ENCODE measurements at places on chromosomes 11 and 22.

- DNase-seq = no peak
Observed at GRCh38 chr11:64322925-64323260, 5.0 kb downstream of the PRDX5 start.

DNA sequence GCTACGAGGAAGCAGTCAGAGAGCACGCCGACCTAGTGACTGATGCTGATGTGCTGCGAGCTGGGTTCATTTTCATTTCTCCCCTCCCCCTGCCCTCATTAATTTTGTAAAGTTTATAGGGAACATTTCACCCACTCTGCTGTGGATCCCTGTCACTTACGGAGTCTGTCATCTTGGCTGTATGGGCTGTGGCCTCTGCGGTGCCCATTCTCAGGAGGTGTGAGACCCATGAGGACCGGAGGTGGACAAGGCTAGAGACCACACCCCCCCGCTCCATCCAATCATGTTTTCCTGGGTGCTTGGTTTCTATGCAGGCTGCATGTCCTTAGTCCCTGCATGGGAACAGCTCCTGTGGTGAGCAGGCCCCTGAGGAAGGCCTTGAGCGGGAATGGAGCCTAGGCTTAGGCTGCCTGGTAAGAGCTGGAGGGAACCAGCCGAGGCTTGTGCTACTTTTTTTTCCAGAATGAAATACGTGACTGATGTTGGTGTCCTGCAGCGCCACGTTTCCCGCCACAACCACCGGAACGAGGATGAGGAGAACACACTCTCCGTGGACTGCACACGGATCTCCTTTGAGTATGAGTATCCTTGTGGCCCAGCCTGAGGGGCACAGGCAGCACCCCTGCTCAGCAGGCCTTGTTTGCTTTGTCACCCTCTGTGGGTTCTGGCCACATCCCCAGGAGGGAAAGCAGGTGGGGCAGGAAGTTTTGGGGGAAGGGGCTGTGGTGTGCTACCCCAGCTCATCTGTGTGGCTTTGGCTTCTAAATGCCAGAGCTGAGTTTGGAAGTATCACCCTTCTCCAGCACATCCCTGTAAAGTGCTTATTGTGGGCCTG lies 19.1 kb downstream of the CLDN5 start:
- no peak for DNase-seq

DNA sequence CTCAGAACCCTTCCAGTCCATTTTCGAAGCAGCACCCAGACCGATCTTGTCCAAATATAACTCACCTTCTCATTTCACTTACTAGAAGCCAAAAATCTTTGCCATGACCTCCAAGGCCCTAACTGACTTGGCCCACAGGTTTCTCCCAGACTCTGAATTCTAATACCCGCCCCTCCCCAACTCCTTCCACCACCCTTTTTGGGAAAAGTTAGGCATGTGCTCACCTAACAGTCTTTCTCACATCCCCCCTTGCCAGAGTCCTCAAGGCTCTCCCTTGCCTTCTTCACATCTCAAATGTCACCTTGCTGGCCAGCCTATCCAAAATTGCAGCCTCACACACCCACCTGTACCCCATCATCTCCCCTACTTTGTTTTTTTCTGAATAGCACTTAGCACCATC lies 369.3 kb downstream of the NXPE2 start:
- DNase-seq = no peak

DNA sequence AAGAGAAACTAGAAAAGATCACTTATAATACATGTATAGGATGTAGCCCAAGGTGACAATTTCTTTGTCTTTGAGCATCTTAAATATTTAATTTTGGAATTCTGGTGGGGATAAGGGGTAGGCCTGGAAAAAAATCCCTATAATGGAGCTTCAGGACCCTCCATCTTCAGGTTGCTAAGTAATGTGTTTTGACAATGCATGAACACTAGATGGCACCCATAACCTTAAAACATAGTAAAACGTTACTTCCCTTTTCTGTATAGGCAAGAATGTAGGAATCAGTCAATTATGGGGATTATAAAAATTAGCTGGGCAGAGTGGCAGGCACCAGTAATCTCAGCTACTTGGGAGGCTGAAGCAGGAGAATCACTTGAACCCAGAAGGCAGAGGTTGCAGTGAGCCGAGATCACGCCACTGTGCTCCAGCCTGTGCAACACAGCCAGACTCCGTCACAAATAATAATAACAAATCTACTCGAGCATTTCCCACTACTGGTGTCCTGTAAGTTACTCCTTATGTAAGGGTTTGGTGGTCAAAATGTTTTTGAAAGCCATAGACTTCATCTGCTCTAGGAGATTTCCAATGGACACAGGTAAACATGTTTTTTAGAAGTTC lies 541.9 kb upstream of the CCDC90B start:
- DNase-seq = no peak

DNA sequence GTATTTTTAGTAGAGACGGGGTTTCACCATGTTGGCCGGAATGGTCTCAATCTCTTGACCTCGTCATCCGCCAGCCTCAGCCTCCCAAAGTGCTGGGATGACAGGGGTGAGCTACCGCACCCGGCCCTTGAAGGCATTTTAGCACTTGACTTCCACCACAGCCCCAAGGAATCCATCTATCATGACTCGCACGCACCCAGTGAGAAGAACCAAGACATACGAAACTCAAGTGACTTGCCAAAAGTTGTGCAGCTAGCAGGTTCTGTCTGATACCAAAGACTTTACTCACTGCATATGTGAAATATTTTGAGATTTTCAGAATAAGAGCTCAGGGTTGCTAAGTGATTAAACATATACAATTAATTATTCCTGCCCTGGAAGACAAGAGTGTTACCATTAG lies 21.0 kb downstream of the FLI1 start:
- DNase-seq = no peak

DNA sequence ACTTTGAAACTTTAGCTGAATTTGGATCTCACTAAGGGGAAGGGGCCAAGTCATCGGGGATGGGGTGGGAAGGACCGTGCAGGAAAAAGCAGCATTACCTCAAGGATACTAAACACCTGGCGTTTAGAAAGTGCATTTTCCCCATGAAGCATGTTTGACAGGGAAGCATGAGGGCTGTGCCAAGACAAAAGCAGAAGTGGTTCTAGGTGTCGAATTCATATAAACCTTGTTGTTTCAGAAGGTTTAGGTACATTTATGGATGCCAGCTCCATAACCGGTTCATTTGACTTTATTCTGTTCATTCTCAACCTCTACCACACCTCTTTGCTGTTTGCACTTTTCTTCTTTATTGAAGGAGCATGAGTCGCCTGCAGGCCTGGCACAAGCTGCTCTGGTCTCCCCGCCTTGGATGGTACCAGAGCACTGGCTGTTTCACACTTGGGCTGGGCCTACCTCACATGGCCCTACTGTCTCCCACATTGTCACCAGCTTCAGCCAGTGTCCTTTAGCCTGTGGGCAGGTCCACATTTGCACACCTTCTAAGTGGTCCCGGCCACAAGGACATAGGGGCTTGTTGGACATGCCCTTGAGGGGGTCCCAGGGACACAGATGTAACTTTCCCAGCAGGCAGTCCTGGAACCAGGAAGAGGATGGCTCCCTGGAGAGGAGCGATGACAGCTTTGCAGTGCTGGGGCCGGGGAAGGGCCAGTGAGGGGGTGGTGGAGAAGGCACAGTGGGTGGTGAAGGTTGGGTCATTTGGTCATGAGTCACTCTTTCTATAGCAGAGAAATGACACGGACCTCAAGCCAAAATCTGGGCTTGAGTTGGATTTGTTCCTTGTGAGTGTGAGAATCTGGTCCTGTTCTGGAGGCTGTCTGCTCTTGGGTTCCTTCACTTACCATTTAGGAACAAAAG lies 3.2 kb upstream of the ST14 start:
- DNase-seq = no peak

- no peak for DNase-seq
Observed at GRCh38 chr11:36196411-36196998, 92.7 kb downstream of the COMMD9 start.

- no peak for DNase-seq
Observed at GRCh38 chr11:3115321-3115720, 49.8 kb downstream of the OSBPL5 start.

- DNase-seq = no peak
Observed at GRCh38 chr11:133082453-133082781, 449.9 kb downstream of the OPCML start.

GRCh38 chr11:46914363-46914762 lies 4.0 kb downstream of the LRP4 start:
- no peak for DNase-seq

Data from stimulated activated CD4-positive, alpha-beta T cell treated with anti-CD3 and anti-CD28 coated beads, Interleukin-4, amount 100 ng/mL, for 1 hour (primary cell).